ENCODE measurements at places on chromosomes 11 and 22.

- DNase-seq = no peak
Measured at GRCh38 chr11:12083380-12083779, 27.0 kb upstream of the MICAL2 start.

DNA sequence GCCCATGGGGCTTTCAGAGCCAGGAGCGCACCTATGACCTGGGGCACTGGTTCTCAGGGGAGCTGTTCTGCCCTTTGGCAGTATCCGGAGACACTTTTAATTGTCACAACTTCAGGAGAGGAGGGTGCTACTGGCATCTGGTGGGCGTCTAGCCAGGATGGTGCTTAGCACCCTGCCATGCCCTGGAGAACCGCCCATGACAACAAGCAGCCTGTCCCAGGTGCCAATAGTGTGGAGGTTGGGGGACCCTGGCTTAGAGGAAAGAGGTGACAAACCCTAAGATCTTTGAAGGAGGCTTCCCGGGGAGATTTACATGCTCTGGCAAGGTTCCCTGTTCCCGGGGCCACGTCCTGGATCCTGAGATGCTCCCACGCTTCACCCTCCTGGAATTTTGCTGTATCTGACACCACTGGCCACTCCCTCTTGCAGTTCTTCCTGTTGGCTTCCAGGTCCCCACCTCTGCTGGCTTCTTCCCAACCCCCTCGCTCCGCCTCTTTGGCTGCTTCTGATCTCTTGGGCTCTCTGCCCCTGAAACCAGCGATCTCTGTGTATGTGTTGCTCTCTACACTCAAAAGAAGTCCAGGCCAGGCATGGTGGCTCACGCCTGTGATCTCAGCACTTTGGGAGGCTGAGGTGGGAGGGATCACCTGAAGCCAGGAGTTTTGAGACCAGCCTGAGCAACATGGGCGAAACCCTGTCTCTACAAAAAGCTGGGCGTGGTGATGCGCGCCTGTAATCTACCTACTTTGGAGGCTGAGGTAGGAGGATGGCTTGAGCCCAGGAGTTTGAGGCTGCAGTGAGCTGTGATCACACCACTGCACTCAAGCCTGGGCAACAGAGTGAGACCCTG is 31.1 kb downstream of the FADS3 start:
- DNase-seq = no peak

DNA sequence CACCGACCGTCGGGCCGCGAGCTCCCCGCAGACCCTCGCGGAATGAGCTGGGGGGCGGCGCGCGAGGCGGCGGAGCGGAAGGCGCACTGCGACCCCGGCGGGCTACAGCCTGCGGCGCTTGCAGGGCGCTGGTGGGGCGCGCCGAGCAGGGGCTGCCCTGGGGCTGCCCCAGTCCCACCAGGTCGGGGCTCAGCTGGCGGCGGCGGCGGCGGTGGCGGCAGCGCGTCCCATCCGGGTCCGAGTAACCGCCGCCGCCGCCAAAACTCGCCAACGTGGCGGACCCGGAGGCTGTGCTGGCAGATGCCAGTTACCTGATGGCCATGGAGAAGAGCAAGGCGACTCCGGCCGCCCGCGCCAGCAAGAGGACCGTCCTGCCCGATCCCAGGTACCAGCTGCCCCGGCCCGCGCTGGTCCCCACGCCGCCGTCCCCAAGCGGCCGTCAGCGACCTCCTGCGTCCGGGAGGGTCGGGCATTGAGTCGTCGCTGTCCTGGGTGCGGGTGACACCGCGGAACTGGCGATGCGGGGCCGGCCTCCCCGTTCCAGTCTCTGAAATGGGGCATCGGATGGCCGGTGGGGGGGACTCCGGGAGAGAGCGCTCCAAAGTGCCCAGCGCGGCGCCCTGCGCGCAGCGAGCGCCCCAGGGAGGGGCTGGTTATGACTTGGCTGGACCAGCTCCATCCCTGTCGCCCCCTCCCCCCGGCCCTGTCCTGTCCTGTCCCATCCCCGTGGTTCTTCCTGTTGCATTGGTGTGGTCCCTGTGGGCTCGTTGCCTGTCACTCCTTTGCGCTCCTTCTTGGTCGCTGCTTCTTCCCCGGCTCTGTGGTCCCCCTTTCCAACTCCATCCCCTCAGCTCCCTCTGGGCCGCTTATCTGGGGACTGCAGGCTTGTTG is 63.5 kb downstream of the CRYBB2 start:
- no peak for DNase-seq

GRCh38 chr22:43005106-43005505 is 9.8 kb downstream of the PACSIN2 start:
- DNase-seq = no peak

DNA sequence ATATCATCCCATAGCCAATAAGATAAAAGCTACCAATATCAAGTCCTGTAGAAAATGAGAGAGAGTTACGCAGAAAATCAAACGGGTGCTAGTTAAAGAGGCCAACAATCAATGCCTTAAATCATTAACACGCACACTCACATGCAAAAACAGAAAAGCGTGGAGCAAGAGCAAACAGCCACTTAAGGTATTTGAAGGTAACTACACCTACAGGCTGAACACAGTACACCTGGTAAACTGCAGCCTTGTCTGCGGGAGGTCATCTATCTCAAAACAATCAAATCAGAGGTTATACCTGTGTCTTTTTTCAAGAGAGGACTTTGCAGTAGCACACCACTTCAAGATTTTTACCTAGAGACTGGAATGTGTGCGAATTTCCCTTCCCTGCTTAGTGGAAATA is 23.6 kb downstream of the SLC35F2 start:
- no peak for DNase-seq
